ENCODE measurements at places on chromosomes 4 and X.

- DNase-seq: no peak
Observed at GRCh38 chrX:70878902-70879301, 29.6 kb downstream of the TEX11 start.

DNA sequence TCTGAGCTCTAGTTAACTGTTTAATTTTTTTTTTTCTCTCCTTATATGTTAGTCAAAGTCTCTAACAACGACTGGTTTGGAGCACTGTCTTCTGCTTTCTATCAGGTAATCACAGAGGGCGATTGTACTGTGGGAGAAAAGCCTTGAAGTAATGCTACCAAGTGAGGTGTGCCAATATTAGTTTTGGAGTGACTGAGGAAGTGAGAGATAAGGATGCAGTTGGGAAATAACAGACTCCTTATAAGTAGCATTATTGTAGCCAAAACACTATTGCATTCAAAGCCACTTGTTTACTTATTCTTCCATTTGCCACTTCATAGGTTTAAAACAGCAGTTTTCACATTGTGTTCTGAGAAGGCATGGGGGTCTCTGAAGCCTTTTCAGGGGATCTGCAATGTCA is 79.1 kb upstream of the SLC6A14 start:
- DNase-seq: no peak

DNA sequence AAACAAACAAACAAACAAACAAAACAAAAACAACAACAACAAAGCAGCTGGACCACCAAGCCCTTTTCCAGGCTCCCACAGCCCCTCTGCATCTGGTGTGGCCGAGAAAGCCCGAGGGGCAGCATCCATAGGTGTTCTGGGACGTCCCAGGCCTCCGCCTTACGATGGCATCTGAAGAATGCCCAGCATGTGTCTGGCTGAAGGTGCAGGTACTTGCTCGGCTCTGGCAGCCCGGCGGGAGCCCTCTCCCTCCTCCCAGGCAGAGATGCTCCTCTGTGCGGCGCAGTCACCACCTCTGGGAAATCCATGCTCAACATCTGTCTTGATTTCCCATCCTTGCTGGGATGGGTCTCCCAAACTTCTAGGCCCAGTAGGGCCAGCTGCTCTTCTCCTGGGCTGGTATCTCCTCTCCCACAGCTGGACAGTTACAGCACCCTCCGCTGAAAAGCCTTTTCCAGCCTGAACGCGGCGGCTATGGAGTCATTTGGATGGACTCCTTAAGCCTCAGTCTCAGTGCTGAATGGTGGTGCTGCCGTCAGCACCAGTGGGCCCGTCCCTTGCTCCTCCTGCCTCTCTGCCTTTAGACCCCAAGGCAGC is 4.3 kb downstream of the PSAPL1 start:
- DNase-seq: no peak

DNA sequence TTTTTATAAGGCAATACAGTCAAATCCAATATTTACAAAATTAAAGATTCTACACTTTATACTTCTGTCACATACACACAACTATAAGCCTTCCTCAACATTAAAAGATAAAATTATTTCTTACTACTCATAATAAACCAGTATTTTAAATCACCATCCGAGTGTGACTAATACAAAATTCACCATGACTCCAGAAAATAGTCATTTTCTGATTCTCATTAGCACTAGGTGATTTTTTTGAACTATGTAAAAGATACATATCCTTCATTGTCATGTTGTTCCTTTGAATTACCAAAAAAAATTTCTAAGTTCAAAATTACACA is 646 bp upstream of the SLC7A11 start:
- no peak for DNase-seq

- no peak for DNase-seq
Observed at GRCh38 chr4:6389142-6389825, 83.1 kb downstream of the PPP2R2C start.

DNA sequence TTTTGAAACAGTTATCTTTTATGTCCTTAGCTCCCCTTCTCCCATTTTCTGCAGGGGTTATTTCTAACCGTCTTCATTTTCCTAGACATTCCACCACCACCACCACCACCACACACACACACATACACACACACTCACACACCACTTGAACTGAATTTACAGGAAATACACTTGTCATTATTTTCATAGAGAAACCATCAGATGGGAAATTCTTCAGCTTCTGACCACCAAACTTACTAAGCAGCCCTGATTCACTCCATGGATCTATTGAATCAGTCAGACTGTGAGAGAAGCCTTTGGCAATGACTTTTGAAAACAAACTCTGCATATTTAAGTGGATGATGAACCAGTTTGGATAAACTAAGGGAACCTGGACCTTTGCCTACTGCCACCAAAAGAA is 210.1 kb upstream of the NHS start:
- DNase-seq: no peak

GRCh38 chr4:55396308-55397125 is 760 bp downstream of the TMEM165 start:
- no peak for DNase-seq

DNA sequence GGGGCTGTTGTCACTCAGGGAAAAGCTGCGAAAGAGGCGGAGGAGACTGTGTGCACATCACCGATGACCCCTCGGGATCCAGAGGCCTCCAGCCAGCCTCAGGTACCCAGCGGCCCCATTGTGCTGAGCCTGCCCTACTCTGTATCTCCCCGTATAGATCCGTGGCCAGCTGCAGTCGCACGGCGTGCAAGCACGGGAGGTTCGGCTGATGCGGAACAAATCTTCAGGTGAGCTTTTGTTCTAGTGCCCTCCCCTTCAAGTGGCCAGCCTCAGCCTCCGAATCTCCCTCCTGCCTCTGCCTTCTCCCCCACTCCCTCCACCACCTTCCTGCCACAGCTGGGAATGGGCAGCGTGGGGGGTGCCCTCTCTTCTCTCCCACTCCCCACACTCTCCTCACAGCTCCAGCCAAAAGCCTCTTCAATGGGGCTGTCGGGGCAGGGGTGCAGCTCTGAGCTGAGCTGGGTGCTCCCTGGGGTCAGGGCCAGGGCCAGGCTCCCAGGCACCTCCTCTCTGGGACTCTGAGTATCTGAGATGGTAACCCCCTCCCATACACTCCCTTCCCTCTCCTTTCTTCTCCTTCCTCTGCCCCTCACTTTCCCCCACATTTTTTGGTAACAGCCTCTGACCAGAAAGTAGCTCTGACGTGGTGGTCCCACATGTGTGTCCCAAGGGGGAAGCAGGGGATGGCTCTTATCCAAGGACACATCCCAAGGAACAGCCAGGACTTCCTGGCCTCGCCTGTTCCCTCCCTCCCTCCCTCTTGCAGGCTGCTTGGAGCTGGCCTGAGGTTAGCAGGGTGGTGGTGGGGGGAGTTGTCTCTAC is 20.4 kb upstream of the UBA1 start:
- DNase-seq: no peak

DNA sequence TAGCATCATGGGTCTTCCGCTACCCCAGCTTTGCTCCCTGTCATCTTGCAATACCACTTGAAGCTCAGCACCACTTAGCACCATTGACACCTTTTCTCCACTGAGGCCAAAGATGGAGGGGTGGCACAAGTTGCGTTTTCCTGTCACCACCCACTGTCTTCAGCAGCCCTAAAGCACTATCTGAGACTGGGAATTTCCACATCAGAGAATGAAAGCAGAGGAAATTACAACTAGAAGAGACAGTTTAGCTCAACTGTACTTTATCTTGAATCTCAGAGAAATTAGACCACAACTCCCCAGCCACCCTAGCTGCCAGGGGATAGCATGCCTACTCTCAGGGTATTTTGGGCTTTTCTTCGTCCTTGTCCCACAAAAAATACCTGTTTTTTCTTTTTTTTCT is 111.0 kb downstream of the DDIT4L start:
- DNase-seq: no peak

DNA sequence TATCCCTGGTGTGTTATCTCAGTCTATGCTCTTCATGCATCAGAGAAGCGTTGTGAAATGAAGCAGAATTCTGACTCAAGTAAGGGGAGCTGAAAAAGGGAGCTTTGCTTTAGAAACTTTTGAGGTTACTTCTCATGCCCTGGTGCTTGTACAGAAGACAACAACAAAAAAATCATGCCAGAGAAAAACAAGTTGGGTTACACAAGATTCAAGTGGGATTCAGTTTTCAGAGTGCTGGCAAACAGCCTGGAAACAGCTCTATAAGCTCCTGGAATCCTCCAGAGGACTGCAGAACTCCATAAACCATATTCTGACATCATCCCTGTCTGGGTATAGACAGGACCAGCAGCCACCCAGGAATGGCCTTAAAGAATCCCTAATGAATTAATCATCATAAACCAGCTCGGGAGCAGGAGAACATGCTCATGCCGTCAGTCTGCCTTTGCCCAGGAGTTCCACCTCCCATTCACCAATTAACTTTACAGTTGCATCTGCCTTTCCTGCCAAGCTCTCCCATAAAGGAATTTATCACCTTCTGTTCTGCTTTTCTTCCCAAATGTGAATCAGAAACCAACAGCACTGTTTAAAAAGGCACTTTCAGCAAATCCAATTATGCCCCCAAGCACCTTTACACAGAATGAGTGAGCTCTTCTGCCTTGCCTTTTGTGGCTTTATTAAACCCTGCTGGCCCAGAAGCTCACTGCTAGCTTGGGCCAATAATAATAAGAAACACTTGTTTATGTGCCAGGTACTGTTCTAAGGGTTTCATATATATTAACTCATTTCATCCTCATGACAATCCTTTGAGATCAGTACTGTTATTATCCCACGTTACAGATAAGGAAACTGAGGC is 54.5 kb upstream of the FBXW7 start:
- DNase-seq: no peak

GRCh38 chrX:133979641-133980230 is 5.7 kb downstream of the GPC3 start:
- no peak for DNase-seq

GRCh38 chr4:87053802-87054767 is 119.3 kb downstream of the AFF1 start:
- no peak for DNase-seq

GRCh38 chr4:59938166-59938565 is 1262.0 kb upstream of the ADGRL3 start:
- no peak for DNase-seq

- DNase-seq: no peak
Observed at GRCh38 chr4:130335417-130336194, 1239.7 kb downstream of the C4orf33 start.

DNA sequence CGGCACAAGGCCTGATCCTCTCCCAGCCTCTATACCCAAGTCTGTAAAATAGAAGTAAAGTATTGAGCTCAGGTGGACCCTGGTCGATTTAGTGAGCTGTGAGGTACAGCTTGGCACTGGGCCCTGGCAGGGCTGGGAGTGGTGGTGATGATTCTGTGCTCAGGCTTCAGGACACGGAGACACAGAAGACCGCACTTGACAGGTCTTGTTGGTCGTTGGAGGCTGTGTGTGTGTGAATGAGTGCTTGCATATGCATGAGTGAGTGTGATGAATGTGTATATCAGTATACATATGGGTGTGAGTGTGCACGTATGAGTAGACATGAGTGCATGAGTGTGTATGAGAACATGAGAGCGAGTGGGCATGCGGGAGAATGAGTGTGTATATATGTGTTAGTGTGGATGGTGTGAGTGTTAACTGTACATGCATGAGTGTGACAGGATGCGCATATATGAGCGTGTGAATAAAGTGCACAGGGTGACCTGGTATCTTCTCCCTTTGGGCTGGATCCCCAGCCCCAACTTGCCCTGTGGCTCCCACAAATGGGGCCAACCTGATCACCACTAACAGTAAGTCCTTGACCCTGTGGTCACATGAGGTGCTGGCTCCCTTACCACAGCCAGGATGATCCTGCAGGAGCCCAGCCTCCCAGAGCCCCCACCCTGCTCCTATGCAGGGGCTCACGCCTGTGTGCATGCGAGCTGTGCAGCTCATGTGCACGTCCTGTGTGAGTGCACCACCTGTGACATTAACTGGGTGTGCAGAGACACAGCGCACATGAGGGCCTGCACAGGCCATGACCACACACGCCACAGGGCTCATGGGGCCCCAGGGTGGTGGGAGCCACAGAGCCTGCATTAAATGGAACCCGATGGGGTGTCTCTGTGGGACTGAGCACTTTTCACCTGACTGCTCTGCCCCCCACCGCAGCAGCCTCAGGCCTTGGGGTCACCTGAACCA is 20.8 kb downstream of the SH3BP2 start:
- DNase-seq: no peak

GRCh38 chr4:2337896-2338295 is 76.0 kb upstream of the MXD4 start:
- no peak for DNase-seq
